LoVo (cell line): ENCODE measurements at places on chromosomes 11 and 22.

GRCh38 chr11:126547691-126548090 lies 192.2 kb downstream of the ST3GAL4 start:
- DNase-seq = no peak

- DNase-seq = no peak
These were observed 20.0 kb downstream of the POLR3H start for GRCh38 chr22:41524251-41524661.

DNA sequence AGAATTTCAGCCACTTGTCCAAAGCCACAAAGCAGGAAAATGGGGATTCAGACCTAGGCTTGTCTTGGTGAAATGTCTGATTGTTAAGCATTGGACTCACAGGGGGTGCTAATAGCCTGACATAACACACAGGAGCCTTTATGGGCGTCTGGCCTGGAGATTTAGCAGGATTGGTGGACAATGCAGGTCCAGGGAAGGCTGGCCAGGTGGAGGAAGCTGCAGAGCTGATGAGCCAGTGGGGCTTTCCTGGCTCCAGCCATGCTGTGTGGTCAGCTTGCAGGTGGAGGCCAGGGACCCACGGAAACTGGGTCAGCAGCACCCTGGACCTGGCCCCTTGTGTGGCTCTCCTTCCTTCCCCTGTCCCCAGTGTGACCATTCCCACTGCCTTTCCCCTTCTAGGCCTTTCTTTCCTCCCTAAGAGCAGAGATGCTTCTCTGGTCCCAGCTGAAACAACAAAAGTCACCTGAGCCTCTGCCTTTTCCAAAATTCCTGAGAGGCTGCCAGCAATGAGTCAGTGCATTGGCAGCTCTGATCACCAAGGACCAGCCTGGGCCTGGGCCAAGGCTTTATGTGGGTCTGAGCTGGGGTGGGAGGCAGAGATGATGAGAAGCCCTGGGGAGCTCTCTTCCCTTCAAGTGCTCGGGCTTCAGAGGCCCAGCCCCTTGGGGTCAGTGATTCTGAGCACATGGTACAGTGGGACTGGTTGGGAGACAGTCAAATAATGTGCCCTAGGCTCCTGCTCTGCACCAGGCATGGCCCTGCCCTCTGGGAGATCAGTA lies 85.2 kb downstream of the CCDC81 start:
- DNase-seq = peak; percentile 57

- peak; percentile 78 for DNase-seq
These were observed 216.3 kb upstream of the TBCEL start for GRCh38 chr11:120807414-120808150.

GRCh38 chr22:43319661-43320486 lies 23.3 kb downstream of the SCUBE1 start:
- no peak for DNase-seq

GRCh38 chr11:34487430-34487829 lies 26.2 kb downstream of the ELF5 start:
- no peak for DNase-seq

- no peak for DNase-seq
These were observed 1.3 kb downstream of the PARVB start for GRCh38 chr22:44025171-44026065.

DNA sequence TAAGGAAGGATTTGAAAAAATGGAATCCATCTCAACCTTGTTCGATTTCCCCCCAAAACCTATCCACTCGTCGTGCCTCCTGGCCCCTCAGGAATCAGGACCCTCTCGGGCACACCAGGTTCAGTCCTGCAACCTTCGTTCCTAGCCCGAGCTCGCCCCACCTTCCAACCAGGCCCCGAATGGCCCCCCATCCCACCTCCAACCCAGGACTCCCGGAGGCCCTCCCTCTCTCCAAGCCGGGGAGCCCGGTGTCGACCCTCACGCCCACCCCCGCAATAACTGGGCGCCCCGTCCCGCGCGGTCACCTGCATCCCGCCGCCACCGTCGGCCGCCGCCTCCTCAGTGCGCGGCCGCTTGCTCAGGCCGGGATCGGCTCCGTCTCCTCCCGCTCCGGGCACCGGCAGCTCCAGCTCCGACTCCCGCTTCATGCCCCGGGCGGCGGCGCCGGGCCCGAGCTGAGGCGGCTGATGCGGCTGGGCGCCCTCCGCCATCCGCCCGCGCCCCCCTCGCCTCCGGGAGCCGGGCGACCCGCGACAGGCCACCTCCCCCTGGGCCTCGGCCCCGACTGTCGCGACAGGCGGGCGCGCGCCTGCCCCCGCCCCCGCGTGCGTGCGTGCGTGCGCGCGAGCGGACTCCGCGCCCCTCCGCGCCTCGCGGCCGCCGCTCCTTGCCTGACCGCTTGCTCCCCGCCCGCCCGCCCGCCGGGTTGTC lies 534 bp downstream of the RBFOX2 start:
- DNase-seq = no peak

- no peak for DNase-seq
These were observed 133.0 kb downstream of the SNX19 start for GRCh38 chr11:130783323-130783722.

- DNase-seq = no peak
These were observed 12.0 kb upstream of the PAX6 start for GRCh38 chr11:31822927-31823643.

- no peak for DNase-seq
These were observed 306.6 kb downstream of the BUD13 start for GRCh38 chr11:116466191-116466590.

GRCh38 chr11:6855971-6856541 lies 6.8 kb upstream of the OR10A2 start:
- DNase-seq = peak; percentile 8

DNA sequence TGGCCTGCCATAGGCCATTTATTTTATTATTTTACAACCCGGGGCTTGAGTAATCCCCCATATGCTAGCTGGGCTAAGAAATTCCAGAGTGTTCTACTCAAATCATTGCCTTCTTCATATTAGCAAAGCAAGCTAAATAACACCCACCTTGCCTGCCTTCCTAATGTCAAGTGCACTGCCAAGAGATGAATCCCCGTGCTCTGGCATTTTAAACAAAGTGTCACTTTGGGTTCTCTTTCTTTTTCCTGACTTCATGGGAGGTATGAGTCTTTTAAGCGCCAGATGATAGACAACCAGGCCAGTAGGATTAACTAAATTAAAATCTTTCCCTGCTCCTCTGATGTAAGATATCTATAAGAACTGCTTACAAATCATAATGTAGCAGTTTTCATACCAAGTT lies 4.5 kb downstream of the MPPED2 start:
- DNase-seq = no peak

GRCh38 chr11:118339281-118339961 lies 3.1 kb downstream of the CD3D start:
- DNase-seq = no peak

GRCh38 chr11:82675838-82676237 lies 57.8 kb downstream of the FAM181B start:
- DNase-seq = no peak

DNA sequence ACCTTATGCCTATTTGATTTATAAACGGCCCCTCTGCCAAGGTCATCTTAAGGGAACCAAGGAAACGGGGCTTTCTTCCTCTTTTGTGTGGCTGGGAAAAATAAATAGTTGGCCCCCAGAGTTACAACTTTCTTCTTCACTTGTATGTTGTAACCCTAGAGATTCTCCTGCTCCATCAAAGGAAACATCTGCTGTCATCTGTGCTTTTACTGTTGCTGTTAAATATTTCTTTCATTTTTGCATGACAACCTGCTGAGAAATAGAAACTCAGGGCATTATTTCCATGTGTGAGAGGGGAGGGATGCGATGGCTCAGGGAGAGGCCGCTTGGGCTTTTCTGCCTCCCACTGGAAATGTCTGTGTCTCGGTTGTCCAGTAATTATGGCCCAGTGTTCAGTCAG lies 21.8 kb upstream of the CDC42EP2 start:
- DNase-seq = no peak
